Motor neuron (in vitro differentiated cells): ENCODE measurements at places on chromosomes 5 and 9. TPM values are rescaled to one million over a fixed set of nuclear protein-coding genes. Genes with fewer than 3 reads are reported as not detected.

Gene STK10
- total RNA-seq: 3.7 and 7.4 TPM in 2 replicates

Gene DMRT2
- total RNA-seq: 2.6 and 3.1 TPM in 2 replicates

Gene PLEKHG4B
- total RNA-seq: 0.19 and 0.45 TPM in 2 replicates

Gene FRMD3
- 4.4 and 4.5 TPM in 2 replicates for total RNA-seq

Gene BAAT
- total RNA-seq: 0.54 TPM in 1 of 2 replicates, not detected in the other

Gene UNC13B
- 69.9 and 71.1 TPM in 2 replicates for total RNA-seq

Gene SLC35D2
- total RNA-seq: 21.5 and 25.9 TPM in 2 replicates

Gene UNC5A
- total RNA-seq: 3.9 and 4.4 TPM in 2 replicates

Gene SHROOM1
- 11.3 and 11.6 TPM in 2 replicates for total RNA-seq

DNA sequence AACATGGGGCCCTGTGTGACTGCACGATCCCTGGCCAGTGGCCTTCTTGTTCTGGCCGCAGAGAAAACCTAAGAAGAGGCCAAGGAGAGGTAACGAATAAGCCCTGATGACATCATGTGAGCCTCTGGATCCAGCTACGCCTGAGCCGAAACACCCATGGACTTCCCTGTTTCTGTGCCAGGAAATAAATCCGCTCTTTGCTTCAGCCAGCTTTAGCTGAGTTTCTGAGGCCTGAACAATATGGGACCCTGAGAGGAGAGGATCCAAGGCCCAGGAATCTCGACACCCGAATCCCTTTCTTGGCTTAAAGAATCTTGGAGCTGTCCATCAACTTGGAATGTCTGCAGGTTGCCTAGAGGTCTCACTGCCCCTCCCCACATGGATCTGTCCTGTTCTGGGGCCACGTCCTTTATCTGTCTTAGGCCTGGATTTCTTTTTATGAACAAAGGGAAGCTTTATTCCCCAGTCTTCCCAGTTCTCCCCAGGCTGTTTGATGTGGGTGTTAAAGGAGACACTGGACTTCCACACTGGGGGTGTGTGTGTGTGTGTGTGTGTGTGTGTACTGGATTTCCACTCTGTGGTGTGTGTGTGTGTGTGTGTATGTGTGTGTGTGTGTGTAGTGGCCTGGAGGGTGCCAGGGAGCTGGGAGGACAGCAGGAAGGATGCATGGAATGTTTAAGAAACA is 13.7 kb downstream of the IER5L start:
- ATAC-seq: no peak

GRCh38 chr5:68994645-68995044 is 99.2 kb upstream of the SLC30A5 start:
- peak; percentile 60 for ATAC-seq

DNA sequence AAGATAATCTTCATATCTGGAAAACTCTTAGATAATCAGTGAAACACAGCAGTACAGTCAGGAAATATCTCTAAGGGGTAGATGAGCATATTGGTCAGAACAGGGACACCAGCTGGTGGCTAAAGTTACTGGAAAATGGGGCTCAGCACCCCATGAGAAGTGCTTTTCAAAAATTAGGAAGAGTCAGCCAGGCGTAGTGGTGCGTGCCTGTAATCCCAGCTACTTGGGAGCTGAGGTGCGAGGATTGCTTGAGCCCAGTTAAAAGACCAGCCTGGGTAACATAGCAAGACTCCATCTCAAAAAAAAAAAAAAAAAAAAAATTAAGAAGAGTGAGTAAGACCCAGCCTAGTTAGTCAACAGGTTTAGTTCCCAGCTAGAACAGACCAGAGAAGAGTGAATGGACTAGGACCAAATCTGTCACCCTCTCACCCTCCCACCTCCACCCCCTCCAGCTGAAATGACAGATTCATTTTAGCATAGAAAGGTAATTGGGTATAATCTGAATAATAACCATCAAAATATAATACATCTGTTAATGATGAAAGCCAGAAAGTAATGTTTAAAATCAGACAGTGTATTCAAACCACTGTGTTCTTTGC is 120.9 kb downstream of the CDC42SE2 start:
- no peak for ATAC-seq

DNA sequence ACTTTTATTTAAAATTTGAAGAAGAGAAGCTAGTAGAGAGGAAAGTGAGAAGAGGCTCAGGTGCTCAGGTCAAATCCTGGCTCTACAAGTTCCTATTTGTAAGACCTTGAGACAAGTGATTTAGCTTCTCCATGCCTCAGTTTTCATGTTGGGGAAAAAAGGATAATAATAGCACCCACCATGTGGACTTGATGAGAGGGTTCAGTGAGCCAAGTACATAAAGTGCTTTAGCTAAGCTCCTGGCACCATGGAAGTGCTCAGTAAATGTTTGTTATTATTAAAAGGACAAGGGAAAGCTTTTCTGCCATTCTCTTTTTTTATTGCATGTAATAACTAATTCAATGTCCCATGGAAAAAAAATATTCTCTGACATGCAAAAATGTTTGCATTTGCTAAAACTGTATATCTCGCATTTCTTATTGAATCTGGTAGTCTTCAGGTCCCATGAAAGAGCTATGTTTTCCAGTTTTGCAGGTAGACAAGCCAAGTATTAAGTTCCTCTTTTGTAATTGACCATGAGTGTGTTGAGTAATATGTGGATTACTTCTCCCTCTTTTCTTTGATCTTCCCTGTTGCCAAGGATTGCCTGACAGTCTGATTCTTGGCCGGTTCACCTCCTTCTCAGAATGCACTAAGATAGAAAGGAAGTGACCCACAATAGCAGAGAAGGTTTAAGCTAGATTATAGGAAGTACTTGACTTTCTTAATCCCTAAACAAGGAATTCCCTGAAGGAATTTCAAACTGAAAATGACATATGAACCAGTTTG is 45.6 kb upstream of the TRIM32 start:
- no peak for ATAC-seq

GRCh38 chr5:159031513-159031912 is 68.2 kb downstream of the EBF1 start:
- no peak for ATAC-seq

GRCh38 chr5:6475626-6476312 is 27.1 kb downstream of the UBE2QL1 start:
- peak; percentile 82 for ATAC-seq

- peak; percentile 91 for ATAC-seq
Measured at GRCh38 chr5:168227973-168228615, 63.4 kb upstream of the WWC1 start.

DNA sequence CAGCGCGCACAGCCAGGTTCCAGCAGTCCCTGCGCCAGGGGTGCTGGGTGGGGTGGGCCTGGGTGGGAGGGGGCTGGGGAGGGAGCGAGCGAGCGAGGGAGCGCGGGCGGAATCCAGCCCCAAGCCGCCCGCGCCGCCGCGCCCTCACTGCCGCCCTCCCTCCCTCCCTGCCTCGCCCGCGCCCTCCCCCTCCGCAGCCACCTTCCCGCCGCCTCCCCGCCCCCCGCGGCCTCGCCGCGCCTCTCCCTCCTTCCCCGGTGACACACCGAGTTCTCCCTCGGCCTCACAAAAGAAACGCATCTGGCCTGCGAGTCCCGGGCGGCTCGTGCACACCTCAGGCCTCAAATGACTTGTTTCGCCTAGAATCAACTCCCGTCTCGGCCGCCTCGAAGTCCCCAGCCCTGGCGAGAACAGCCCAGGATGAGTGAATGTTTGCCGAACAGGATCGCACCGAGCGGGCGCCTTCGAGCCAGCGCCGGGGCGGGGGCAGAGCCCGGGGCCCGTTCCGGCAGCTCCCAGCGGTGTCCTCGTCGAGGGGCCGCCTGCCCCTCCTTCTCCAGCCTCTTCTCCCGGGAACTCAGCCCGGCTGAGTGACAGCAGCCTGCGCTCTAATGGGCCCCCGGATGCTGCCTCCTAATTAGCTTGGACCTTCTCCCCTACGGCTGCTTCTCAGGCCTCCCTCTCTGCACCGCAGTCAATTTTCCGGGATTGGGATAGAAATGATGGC is 371 bp upstream of the PITX1 start:
- ATAC-seq: peak; percentile 91

GRCh38 chr5:151097820-151098767 is 17.3 kb upstream of the TNIP1 start:
- ATAC-seq: no peak

DNA sequence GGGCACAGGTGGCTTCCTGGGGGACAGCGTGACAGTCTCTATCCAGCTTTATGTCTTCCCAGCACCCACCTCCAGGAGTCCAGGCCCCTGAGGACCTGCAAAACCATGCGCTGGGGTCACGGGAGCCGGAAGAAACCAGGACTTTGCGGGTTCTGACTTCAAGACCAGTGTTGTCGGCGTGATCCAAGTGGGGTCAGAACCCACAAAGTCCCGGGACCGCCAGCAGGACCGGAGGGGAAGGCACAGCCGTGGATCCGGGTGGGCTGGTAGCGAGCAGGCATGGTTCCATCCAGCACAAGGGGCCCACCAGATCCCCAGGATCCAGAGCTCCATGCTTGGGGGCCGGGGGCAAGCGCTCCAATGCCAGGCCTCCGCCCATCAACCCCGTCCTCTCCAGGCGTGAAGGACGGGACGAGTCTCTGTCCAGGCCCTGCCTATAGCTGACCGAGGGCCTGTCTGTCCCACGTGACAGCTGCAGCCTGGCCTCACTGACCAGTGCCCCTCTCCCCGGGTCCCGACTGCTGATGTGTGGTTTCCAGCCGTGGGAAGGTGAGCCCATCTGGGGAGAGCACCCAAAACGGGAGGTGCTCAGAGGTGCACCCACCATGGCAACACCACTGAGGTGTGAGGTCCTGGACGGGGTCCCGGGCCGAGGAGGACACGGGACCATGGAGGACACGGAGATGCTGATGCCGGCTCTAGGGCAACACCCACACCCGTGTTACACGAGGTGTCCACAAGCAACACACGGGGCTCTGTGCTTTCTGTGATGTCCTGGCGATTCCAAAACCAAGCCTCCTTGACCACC is 48.9 kb downstream of the SLC12A7 start:
- ATAC-seq: no peak

GRCh38 chr5:148632255-148633066 is 21.9 kb downstream of the HTR4 start:
- ATAC-seq: no peak

GRCh38 chr9:69674112-69674685 is 2.0 kb upstream of the APBA1 start:
- no peak for ATAC-seq

DNA sequence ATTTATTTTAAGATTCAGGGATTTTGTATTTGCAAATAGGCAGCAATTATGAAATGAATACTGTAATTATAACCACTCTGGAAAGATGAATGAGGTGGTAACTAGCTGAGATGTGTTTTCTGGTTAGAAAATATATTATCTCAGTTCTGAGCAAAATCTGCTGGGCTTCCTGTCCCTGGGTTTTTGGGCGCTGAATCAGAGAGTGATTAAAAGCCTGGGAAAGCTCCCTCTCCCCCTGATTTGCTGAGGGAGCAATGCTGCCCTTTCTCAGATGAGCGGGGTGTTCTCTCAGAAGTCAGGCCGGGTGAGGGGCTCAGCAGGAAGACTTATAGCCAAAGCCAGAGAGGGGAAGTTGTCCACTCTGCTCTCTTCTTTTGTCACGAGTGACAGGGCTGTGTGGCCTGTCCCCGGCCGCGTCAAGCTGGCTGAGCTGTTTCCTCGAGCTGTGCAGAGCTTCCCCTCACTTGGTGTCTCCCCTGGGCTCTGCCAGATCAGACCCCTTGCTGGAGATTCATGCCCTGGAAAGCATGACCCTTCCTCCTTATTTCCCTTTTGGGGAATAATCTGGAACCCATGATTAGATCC is 39.8 kb upstream of the PITX1 start:
- no peak for ATAC-seq

- no peak for ATAC-seq
Measured at GRCh38 chr9:107841076-107841475, 351.5 kb upstream of the KLF4 start.

GRCh38 chr5:132095424-132095972 is 21.9 kb downstream of the CSF2 start:
- no peak for ATAC-seq

- ATAC-seq: no peak
Measured at GRCh38 chr5:133222521-133222920, 170.7 kb downstream of the HSPA4 start.

- no peak for ATAC-seq
Measured at GRCh38 chr5:88557881-88558280, 289.2 kb upstream of the TMEM161B start.

DNA sequence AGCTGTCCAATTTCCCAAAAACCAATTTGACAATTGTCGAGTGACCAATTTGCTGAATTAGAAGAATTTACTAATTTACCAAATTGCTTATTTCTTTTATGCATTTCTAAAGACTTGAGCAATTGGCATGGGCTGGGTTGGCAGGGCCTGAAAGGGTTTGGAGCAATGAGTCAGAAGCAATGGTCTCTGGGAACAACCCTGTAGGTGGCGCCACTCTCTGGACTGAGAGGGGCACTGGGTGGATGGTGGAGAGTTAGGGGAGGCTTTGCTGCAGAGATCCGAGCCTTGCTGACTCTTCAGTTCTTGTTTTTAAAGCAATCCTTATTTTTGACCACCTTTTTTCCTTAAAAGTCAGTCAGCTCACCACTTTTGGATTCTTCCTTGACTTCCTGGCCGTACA is 71.5 kb upstream of the RPS23 start:
- ATAC-seq: no peak

DNA sequence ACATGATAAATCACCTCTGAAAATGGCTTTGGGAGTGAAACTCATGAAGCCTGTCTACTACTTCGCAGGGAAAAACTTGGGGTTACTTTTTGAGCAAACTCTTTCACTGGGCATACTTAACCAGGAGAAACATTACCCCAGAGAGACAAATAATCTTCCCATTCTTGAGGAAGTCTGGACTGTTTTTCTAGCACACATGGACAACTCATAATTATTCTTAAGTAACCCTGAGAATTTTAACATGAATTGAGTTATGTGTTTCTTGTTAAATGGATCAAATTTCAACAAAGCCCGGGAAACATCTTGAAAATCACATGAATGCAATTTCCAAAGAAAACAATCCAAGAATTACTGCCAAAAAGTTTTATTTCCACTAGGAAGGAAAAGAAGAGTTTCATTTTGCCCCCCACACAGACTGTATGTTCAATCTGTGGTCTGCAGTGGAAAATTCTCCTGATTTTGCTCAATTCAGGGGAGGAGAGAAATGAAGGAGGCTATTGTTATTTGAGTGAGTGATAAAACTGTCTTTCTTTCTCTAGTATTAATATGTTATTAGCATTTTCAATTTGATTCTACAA is 564.8 kb upstream of the CLINT1 start:
- ATAC-seq: no peak

DNA sequence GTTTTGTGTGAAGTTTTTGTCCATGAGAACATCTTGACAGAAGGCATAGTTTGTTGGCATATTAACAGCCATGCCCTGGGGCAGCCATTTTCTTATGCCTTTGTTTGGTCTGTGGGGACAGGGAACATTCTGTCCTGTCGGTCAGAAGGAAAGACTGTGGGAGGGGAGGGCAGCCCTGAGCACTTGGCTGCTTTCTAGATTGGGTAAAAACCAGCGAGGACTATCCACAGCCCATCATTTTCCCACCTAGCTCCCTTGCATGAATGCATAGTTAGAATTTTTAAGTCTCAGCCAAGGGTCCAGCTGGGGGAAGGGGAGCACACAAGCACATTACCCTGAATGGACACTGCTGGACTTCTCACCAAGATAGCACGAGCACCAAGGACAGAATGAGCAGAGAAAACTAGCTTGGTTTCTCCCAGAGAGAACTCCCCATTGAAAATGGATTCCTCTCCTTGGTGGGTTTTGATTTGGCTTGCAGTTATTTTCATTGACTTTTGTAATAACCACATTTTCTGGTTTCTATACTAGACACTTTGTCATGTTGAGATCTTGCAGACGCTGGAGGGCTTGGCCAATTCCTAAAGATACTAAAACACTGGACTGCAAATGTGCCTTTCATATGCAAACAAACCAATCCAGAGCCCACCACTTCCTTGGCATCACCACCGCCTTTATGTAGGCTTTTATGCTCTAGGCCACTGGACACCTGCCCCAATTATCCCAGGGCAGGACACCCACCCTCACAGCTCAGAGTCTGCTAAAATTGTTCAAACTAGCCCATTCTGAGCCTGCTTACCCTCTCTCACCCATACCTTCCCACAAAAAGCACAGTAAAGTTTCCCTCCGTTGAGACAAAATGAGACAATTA is 129.9 kb downstream of the BOD1 start:
- no peak for ATAC-seq
